Left ventricle myocardium inferior (tissue), 1 donor: ENCODE measurements at places on chromosomes 7 and 10. TPM values are rescaled to one million over a fixed set of nuclear protein-coding genes. Genes with fewer than 3 reads are reported as not detected.

- DNase-seq = no peak
- peak overlapping the region; percentile 66 for H3K4me3 ChIP-seq
- no peak overlapping the region for H3K27ac ChIP-seq
- H3K27me3 ChIP-seq = peaks cover 43% of the 10 kb centered on the region
Observed at GRCh38 chr7:44961844-44962482, 16.9 kb downstream of the MYO1G start.

CTNNA3 gene
- 159 TPM for total RNA-seq

DNA sequence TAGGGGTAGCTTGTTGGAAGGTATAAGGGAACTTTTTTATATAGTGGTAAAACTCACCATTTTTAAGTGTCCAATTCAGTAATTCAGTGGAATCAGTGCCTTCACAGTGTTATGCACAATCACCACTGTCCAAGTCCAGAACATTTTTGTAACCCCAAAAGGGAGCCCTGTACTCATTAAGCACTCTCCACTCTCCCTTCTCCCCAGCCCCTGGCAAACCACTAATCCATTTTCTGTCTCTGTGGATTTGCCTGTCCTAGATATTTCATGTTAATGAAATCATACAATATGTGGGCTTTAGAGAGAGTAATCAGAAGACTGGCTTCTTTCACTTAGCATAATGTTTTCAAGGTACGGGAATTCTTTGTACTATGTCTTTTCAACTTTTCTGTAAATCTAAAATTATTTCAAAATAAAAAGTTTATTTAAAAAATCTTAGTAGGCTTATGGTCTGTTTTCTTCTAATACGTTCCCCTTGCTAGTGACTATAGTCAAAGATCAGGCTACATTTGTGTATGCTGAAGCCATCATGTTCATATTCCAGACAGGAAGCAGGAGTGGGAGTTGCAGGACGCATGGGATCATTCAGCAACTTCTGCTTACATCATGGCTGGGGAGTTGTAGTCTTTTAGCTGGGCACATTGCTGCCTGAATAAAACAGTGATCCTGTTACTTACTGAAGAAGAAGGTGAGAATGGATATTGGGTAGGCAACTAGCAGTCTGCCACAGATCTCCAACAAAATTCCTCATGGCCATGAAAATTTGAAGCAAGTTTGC is 35.4 kb upstream of the TAX1BP1 start:
- H3K4me1 ChIP-seq = no peaks in the 10 kb centered on the region
- H3K27ac ChIP-seq = no peak overlapping the region
- DNase-seq = no peak
- peaks cover 14% of the 10 kb centered on the region for H3K27me3 ChIP-seq
- no peaks in the 10 kb centered on the region for H3K36me3 ChIP-seq
- H3K4me3 ChIP-seq = no peak overlapping the region

GRCh38 chr7:27248427-27248806 is 5.8 kb downstream of the EVX1 start:
- H3K36me3 ChIP-seq = no peaks in the 10 kb centered on the region
- peaks cover 38% of the 10 kb centered on the region for H3K4me1 ChIP-seq
- peaks cover 100% of the 10 kb centered on the region for H3K27me3 ChIP-seq
- H3K4me3 ChIP-seq = no peak overlapping the region
- H3K27ac ChIP-seq = no peak overlapping the region
- no peak for DNase-seq

KAT6B gene
- total RNA-seq = 41.0 TPM

DNA sequence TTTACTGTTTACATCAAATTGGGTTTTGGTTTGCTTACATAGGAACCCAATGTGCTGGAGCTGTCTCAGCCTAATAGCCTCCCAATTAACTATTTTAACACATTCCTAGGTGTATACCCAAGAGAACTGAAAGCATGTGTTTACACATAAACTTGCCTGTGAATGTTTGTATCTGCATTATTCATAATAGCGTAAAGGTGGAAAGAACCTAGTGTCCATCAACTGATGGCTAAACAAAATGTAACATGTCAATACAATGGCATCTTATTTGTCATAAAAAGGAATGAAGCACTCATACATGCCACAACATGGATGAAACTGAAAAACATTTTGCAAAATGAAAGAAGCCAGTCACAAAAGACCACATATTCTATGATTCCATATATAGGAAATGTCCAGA is 160.6 kb upstream of the EEPD1 start:
- H3K27ac ChIP-seq = no peak overlapping the region
- H3K4me1 ChIP-seq = peaks cover 12% of the 10 kb centered on the region
- no peak for DNase-seq

GRCh38 chr7:20963556-20964280 is 177.0 kb upstream of the SP8 start:
- no peak overlapping the region for H3K4me3 ChIP-seq
- no peak for DNase-seq
- no peaks in the 10 kb centered on the region for H3K4me1 ChIP-seq
- H3K27me3 ChIP-seq = no peaks in the 10 kb centered on the region
- no peak overlapping the region for H3K27ac ChIP-seq
- no peaks in the 10 kb centered on the region for H3K36me3 ChIP-seq

GRCh38 chr7:108079648-108080591 is 50.2 kb downstream of the LAMB4 start:
- H3K36me3 ChIP-seq = no peaks in the 10 kb centered on the region
- no peak overlapping the region for H3K27ac ChIP-seq
- peaks cover 14% of the 10 kb centered on the region for H3K4me1 ChIP-seq

DNA sequence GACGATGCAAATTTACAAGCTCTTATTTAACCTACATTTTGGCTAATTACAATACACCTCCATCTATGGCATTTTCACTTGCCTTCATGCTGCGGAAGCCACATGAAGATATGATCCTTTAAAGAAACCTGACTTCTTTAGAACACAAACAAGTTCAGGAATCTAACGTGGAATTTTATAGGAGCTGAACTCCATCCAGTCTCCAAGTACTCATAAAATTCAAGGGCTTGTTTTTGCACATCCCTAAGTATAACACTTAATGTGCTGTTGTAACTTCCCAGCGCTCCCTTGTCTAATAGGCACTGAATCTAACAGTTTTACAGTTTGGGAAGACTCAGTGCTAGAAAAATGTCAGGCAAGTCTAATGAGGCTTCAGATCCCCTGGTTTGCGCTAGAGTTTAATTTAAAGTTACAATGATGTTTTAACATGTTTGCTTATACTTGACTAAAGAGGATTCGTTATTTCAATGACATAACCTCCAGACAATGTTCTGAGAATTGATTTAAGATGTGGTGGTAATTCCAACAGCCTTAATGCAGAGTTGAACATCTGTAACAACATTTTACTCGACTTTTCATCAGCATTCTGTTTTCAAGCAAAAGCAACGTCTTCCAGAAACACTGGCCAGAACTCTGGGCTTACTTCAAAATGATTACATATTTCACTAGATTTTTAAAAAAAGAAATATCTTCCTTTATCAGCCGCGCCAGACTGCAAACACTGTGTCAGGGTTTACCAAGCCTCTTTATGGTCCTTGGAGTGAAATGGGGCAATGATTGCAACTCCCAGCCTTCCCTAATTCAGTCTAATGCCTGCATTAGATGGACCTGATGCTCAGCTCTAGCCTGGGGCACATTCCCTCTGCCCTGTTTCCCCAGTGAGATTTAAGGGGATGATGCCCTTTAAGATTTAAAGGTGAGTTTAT is 664.3 kb downstream of the KCNMA1 start:
- no peaks in the 10 kb centered on the region for H3K4me1 ChIP-seq
- no peak overlapping the region for H3K4me3 ChIP-seq
- no peaks in the 10 kb centered on the region for H3K27me3 ChIP-seq
- no peaks in the 10 kb centered on the region for H3K36me3 ChIP-seq
- no peak for DNase-seq
- no peak overlapping the region for H3K27ac ChIP-seq

- H3K4me3 ChIP-seq = peak overlapping the region; percentile 76
- no peak for DNase-seq
- H3K27ac ChIP-seq = peak overlapping the region; percentile 89
- H3K27me3 ChIP-seq = no peaks in the 10 kb centered on the region
- peaks cover 56% of the 10 kb centered on the region for H3K4me1 ChIP-seq
- H3K36me3 ChIP-seq = no peaks in the 10 kb centered on the region
Observed at GRCh38 chr7:79451580-79451979, 1.9 kb downstream of the MAGI2 start.

DNA sequence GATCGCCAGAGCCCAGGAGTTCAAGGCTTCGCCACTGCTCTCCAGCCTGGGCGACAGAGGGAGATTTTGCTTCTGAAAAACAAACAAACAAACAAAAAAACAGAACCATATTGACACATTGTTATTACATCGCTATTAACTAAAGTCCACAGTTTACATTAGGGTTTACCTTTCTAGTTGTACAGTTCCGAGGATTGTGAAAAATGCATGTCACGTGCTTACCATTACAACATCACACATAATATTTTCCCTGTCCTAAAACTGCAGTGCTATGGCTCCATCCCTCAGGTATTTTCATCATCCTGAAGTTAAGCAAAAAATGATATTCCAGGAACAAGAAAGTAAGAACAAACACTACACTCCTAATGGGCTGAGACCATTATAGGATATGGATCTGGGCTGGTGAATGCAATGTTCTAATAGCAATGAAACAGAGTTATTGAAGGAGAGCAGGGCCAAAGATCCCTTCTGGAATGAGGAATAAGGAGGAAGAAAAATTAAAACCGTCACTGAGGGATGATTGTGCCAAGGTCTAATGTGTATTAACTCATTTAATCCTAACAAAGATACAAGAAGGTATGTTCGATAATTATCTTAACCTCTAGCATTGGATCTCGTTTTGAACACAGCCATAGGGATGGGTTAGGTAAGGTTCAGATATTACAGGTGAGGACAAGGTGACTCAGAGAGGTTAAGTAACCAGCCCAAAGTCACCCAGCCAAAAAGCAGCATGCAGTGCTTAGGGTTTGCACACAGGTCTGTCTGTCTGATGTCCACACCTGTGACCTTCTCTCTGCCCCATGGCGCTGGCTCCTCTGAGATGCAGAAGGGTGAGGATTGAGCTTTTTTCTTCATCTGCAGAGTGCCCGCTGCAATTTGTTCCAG is 14.0 kb upstream of the CUX1 start:
- H3K4me1 ChIP-seq = no peaks in the 10 kb centered on the region
- H3K27me3 ChIP-seq = peaks cover 79% of the 10 kb centered on the region
- no peaks in the 10 kb centered on the region for H3K36me3 ChIP-seq
- no peak overlapping the region for H3K4me3 ChIP-seq
- DNase-seq = no peak

LDB3 gene
- total RNA-seq = 1,542 TPM

GRCh38 chr10:5443429-5443828 is 31.1 kb downstream of the NET1 start:
- no peaks in the 10 kb centered on the region for H3K27me3 ChIP-seq
- peaks cover 9% of the 10 kb centered on the region for H3K4me1 ChIP-seq
- H3K27ac ChIP-seq = no peak overlapping the region
- no peak for DNase-seq
- no peaks in the 10 kb centered on the region for H3K36me3 ChIP-seq

- H3K4me3 ChIP-seq = no peak overlapping the region
- no peak for DNase-seq
- no peaks in the 10 kb centered on the region for H3K27me3 ChIP-seq
- H3K27ac ChIP-seq = no peak overlapping the region
- no peaks in the 10 kb centered on the region for H3K4me1 ChIP-seq
Observed at GRCh38 chr10:37146443-37146842, 21.0 kb downstream of the ANKRD30A start.

NME8 gene
- total RNA-seq = not detected

- no peak for DNase-seq
- H3K36me3 ChIP-seq = no peaks in the 10 kb centered on the region
- no peaks in the 10 kb centered on the region for H3K27me3 ChIP-seq
- H3K4me1 ChIP-seq = no peaks in the 10 kb centered on the region
Observed at GRCh38 chr10:130233426-130233825, 97.2 kb downstream of the GLRX3 start.

GRCh38 chr7:95424716-95425115 is 10.1 kb downstream of the PON2 start:
- H3K36me3 ChIP-seq = peaks cover 14% of the 10 kb centered on the region
- peaks cover 9% of the 10 kb centered on the region for H3K4me1 ChIP-seq

- H3K4me3 ChIP-seq = no peak overlapping the region
- no peak overlapping the region for H3K27ac ChIP-seq
- peaks cover 31% of the 10 kb centered on the region for H3K27me3 ChIP-seq
- no peaks in the 10 kb centered on the region for H3K36me3 ChIP-seq
Observed at GRCh38 chr7:98064233-98064632, 42.4 kb upstream of the LMTK2 start.

DNA sequence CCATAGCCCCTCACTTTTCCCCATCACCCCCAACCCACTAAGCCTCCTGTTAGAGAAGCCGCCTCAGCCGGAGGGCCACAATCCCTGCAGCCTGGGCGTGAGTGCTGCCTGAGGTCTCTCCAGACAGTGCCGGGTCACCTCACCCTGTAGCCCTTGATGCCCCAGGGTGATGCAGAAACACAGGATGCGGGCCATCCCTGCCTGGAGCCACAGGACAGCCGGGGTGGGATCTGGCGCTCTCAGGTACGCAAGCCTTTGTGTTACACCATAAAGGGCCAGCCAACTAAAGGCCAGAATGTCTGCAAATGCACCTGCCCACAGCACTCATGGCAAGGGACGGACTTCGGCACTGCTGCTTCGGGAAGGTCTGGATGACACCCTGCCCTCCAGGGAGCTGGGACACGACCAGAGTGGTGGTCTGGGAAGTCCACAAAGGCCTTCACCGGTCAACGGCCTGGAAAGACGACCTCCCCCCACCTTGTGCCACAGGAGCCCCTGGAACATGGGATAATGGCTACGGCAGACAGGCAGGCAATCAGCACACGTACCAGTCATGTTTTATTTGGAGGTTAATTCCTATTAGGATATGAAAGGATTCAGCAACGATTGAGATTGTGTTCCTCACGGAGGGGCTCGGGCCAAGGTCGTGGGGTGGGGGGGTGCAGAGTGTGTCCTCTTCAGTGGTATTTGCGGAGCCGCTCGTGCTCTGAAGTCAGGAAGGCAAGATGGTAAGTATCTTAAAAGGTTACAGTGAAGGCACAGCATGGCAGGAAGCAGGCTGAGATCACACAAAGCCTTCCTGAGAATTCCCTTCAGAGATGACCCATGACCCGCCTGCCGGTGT is 8.1 kb downstream of the ATP5MF start:
- H3K4me3 ChIP-seq = no peak overlapping the region
- peaks cover 53% of the 10 kb centered on the region for H3K4me1 ChIP-seq
- peaks cover 81% of the 10 kb centered on the region for H3K36me3 ChIP-seq
- DNase-seq = no peak

GRCh38 chr7:69676247-69676646 is 78.0 kb downstream of the AUTS2 start:
- no peak for DNase-seq
- peaks cover 38% of the 10 kb centered on the region for H3K4me1 ChIP-seq
- no peaks in the 10 kb centered on the region for H3K36me3 ChIP-seq
- no peak overlapping the region for H3K4me3 ChIP-seq
- H3K27me3 ChIP-seq = no peaks in the 10 kb centered on the region

DNA sequence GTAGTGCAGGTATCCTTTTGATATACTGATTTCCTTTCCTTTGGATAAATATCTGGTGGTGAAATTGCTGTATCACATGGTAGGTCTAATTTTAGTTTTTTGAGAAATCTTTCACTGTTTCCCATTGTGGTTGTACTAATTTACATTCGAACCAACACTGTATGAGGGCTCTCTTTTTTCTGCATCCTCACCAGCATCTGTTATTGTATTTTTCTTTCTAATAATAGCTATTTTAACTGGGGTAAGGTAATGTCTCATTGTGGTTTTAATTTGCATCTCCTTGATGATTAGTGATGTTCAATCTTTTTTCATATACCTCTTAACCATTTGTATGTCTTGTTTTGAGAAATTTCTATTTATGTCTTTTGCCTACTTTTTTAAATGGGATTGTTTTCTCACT is 335.4 kb upstream of the MTPN start:
- H3K36me3 ChIP-seq = no peaks in the 10 kb centered on the region
- no peaks in the 10 kb centered on the region for H3K4me1 ChIP-seq
- H3K27ac ChIP-seq = no peak overlapping the region

- peaks cover 14% of the 10 kb centered on the region for H3K4me1 ChIP-seq
- no peaks in the 10 kb centered on the region for H3K27me3 ChIP-seq
- H3K27ac ChIP-seq = peak overlapping the region; percentile 17
- peaks cover 65% of the 10 kb centered on the region for H3K36me3 ChIP-seq
Observed at GRCh38 chr10:73039635-73040034, 57.0 kb downstream of the P4HA1 start.
